ENCODE measurements at places on chromosomes 4 and X. TPM values are rescaled to one million over a fixed set of nuclear protein-coding genes. Genes with fewer than 3 reads are reported as not detected.

- DNase-seq = no peak
Measured at GRCh38 chr4:1405254-1405635, 997 bp downstream of the NKX1-1 start.

DNA sequence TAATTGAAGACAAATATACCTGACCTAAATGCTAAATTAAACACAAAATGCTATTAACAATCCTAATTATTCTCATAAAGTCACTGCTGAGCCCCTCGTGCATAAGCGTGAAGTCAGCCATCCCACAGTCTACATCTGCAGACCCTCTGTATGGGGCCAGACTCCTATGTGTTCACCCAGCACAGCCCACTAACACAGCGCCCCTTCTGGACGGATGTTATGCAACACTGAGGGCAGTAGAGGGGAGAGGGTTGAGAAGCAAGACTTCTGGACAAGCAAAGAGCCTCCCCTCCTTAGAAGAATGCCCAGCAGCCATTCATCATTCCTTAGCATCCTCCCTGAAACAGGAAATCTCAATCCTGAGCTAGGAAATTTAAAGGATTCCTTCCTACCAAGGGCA is 7.9 kb downstream of the TRPC3 start:
- no peak for DNase-seq

GRCh38 chr4:106426069-106426468 is 57.5 kb upstream of the GIMD1 start:
- DNase-seq = no peak

DNA sequence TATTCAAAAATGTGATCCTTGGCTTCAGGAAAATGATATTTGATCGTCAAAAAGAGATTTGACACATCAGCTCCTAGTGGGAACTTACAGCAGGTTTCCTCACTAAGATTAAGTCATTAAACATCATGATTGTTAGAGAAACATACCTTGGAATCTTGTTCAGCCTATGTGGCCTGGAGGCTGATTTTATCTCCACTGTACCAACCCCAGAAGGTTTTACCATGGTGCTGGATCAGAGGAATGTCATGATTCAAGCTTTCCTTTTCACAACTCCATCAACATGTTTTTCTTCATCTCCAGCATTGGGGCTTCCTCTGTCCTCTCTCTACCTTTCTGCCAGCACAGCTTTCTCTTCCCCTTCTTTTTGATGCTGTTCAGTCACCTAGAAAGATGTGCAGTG is 68.4 kb upstream of the MID1IP1 start:
- no peak for DNase-seq

- no peak for DNase-seq
Measured at GRCh38 chrX:35743331-35743730, 54.8 kb upstream of the MAGEB16 start.

Gene XAGE2
- not detected for total RNA-seq

DNA sequence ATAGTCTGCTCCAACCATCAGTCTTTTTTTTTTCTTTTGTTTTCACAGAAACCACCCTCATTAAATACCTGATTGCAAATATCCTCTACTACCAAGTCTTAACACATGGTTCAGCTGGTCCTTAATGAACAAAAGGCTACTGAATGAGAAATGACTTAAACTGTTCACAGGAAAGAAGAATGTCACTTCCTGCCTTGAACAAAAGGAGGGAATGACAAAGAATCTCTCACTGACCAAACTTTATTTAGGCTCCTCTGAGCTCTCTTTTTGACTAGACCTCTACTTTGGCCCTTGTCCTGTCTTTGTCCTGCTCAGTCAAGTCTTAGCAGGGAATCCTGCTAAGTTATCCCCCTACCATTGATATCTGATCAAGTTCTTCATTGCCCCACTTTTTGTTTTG is 31.8 kb upstream of the GJB1 start:
- DNase-seq = no peak

DNA sequence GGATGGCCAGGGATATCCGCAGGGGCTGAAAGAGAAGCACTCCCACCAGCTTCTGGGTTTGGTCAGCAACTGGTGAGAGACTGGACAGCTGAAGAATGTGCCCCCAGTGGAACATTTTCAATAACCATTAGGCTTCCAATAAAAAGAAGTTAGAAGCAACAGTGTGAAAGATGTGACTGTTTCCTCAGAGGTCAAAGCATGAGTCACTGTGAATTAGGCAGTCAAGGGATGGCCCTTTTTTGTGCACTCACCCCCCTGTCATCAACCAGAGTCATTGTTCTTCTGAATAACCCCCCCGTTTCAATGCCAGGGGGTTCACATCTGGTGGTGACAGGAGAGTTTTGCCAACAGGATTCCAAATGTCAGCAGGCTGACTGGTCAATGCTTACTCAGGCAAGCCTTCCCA is 74.6 kb upstream of the SH3RF1 start:
- DNase-seq = peak; percentile 85

DNA sequence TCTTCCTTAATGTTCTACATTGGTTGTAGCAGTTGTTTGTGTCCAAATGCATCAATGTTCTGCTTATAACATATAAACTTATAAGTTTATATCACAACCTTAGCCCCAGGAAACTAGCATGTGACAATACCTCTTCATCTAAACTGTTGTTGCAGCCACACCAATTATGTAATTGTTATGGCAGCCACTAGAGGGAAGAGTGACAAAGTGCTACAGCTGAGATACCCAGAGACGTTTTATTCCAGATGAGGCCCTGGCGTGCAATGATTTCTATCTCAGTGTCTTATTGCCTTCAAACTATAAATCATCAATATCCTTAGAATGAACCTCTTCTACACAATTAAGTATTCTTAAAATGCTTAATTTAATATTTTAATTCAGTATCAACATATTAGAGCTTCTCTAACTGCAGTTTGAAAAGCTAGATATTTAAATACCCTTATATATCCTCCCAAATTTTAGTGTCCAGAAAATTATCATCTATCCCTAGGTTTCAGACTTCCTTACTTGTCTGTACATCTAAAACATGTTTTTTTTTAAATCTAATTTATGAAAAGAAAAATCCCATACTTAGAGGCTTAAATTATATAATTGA is 171.6 kb downstream of the PCDH10 start:
- peak; percentile 46 for DNase-seq

Gene ANKRD50
- total RNA-seq = 33.0 TPM

Gene VGLL1
- not detected for total RNA-seq

DNA sequence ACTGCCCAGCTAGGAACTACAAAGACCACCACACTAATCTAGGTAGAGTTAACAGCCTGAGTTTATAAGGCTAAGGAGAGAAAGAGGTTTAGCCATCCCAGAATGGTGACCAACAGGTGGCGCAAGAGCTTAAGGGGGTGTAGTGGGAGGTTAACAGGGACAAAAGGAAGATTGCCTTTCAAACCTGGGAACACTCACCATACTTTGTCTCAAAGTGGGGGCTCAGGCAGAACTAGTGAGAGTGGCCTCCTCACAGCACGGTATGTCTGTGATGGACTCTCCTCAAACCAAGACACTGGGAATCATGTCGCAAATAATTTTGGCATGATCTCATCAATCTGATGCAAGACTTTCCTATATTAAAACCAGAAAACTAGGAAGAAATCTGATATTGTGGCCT is 23.4 kb downstream of the CCNI start:
- peak; percentile 40 for DNase-seq

- peak; percentile 14 for DNase-seq
Measured at GRCh38 chr4:153950100-153950979, 161.5 kb upstream of the SFRP2 start.

GRCh38 chr4:71980976-71981375 is 50.8 kb upstream of the NPFFR2 start:
- DNase-seq = no peak

- DNase-seq = no peak
Measured at GRCh38 chr4:156673483-156673882, 298.1 kb downstream of the PDGFC start.

Gene ARHGAP6
- total RNA-seq = 0.28 TPM

Gene NDST3
- 0.74 TPM for total RNA-seq

DNA sequence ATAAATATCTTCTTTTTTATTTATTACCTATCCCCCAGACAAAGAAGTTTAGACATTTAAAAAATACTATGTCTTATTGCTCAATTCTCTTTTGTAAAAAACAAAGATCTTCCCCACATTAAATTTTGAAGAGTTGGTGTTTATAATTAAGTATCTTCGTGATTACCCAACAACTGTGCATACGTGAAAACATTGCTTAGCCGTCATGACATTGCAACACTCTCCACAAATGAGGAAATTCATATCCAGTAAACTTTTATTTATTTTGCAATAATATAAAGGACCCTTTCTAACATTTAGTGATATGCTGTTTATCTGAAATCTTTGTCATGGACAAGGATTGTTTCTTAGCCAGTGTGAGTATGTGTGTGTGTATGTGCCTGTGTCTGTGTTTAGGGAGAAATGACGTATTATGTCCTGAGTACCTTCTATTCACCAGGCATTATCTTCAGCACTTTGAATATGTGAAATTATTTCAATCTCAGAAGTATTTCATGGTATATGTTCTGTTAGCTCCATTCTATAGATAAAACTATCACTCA is 26.1 kb upstream of the EREG start:
- no peak for DNase-seq

GRCh38 chr4:7419961-7420660 is 14.6 kb downstream of the PSAPL1 start:
- no peak for DNase-seq

DNA sequence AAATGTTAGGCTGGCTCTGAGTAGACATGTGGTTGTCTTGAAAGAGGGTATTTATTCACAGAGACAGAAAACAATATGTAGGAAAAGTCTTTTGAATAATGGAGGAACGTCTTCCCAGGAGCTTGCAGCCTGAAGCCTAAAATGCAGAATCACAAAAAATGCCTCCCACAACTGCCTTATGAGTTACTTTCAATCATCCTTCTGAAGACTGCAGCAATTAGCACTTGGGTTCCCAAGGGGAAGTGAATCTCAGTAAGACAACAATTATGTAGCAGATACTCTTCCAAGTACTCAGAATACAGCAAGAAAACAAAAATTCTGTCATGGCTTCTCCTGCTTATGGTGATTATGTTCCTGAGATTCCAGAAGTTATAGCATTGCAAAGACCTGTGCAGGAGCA is 166.6 kb upstream of the TBL1X start:
- DNase-seq = no peak

Gene FDCSP
- not detected for total RNA-seq

Gene JAKMIP1
- total RNA-seq = 0.22 TPM

- DNase-seq = no peak
Measured at GRCh38 chr4:3174371-3175338, 74.3 kb upstream of the MSANTD1 start.

Gene MAGEC1
- not detected for total RNA-seq

Gene PAGE2B
- total RNA-seq = not detected

Gene PPP1R3F
- 11.1 TPM for total RNA-seq

- peak; percentile 26 for DNase-seq
Measured at GRCh38 chrX:95764972-95765451, 919.6 kb upstream of the DIAPH2 start.

DNA sequence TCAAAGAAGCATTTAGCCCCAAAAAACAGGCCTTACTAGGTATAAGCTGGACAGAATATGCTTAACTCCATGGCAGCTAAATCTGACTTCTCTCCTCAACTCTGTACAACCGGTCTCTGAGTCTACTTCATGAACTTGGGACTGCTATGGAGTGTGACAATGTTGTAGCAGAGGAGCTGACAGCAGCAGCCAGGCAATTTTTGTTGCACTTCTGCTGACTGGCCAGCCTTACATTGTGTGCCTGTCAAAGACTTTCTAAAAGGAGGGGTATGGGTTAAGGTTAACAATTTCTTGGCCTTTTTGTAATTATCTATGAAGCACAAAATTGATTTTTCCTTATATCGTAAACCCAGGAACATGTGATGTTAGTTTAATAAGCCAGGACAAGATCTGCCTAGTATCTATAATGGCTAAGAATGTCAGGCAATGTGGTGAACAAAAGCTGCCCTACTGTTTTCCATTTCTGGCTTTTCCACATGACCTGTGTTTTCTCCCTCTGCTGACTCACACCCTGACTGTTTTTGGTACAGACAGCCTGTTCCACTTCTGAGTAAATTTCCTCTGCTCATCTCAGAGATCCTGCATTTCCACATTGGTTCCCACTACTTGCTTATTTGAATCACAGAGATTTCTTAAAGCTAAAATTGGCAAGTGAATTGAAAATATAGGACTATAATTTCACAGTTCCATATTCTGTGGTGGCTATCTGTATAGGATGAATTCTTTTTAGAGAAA is 9.3 kb downstream of the NOX1 start:
- DNase-seq = no peak

DNA sequence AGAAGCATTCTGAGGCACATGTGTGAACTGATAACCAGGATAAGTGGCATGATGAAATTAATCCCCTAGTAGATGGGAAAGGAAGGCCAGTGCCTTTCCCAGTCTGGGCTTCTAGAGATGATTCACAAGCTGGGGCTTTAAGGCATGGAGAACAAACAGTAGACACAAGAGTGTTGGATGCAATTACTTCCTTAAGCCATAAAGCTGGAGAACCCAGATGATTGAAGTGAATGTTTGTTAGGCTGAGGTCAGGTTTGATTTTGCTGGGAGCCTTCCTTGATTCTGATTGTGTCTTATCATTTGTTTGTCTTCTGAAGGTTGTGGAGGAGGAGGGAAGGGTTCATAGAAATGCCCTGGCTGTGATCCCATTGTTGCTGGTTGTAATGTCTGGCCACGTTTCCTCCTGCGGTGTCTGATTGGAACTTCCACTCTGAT is 125.2 kb downstream of the NHS start:
- peak; percentile 34 for DNase-seq

DNA sequence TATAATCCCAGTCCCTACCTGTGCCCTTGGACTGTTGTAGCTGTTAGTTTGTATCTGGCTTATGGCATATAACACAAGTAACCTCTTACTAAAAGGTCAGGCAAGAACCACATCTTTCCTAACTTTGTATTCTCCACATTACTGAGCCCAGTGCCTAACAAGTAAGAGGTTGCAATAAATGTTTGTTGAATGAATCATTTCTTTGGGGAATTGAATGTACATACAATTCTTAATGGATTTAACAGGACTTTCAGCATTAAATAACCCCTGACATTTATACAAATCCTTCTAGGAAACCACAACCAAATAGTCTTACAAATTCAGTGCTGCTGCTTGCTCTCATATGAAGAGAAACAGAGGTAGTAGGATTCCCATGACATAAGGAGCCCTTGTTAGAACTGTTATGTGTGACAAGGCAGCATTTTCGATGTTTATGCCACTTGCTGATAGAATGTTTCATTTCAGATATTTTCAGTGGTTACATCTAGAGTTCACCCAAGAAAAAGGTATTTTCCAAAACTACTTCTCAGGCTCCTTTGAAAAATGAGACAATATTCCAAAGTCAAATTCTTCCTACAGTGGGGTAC is 62.0 kb downstream of the MBNL3 start:
- peak; percentile 0 for DNase-seq

- DNase-seq = no peak
Measured at GRCh38 chrX:71828086-71828485, 64.9 kb downstream of the CXorf49B start.

GRCh38 chr4:182185491-182185890 is 57.7 kb upstream of the TENM3 start:
- DNase-seq = no peak

DNA sequence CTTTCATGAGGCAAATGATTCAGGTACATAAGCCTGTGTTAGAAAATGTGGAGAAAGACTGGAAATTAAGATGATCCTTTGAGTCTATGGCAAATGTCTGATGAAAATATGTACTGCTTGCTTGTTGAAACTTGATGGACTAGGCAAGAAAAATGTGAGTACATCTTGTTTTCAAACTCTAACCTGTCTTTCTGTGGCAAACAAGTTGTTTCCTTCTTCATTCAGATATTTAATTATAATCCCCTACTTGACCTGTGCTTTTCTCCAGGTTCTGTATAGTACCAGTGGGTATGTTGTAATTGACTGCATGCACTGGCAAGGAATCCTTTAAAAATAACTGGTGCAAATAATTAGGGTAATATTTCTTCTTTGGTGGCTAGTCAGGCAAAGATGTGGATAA is 136.7 kb downstream of the ARHGAP24 start:
- no peak for DNase-seq

- no peak for DNase-seq
Measured at GRCh38 chr4:56183344-56183959, 203.8 kb downstream of the AASDH start.
